LNCaP clone FGC (cell line): ENCODE measurements at places on chromosomes 12 and 14.

- DNase-seq: no peak
Measured at GRCh38 chr12:46442738-46443137, 70.2 kb upstream of the SLC38A2 start.

- no peak for DNase-seq
Measured at GRCh38 chr14:29687866-29688265, 239.8 kb downstream of the PRKD1 start.

- DNase-seq: no peak
Measured at GRCh38 chr12:68374307-68374982, 42.3 kb upstream of the MDM1 start.

- DNase-seq: no peak
Measured at GRCh38 chr12:16245209-16245608, 32.3 kb downstream of the SLC15A5 start.

DNA sequence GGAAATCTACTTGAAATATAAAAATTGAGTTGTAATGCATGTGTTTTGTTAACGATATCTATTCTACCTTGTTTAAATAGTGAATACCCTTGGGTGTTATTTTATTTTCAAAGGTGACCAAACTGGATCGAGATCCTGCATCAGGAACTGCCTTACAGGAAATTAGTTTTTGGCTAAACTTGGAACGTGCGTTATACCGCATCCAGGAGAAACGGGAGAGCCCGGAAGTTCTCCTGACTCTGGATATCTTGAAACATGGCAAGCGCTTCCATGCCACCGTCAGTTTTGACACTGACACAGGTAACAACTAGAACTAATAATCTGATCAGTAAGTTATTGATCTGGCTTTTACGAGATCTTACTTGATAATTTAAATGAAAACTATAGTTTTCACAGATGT lies 15.9 kb downstream of the DYNC1H1 start:
- no peak for DNase-seq

- DNase-seq: no peak
Measured at GRCh38 chr12:118536306-118536906, 160.1 kb downstream of the SUDS3 start.

GRCh38 chr14:105224845-105225570 lies 23.3 kb upstream of the BTBD6 start:
- DNase-seq: no peak

- DNase-seq: no peak
Measured at GRCh38 chr12:23729359-23729758, 220.1 kb downstream of the SOX5 start.

- DNase-seq: no peak
Measured at GRCh38 chr14:29911810-29912209, 15.8 kb downstream of the PRKD1 start.

DNA sequence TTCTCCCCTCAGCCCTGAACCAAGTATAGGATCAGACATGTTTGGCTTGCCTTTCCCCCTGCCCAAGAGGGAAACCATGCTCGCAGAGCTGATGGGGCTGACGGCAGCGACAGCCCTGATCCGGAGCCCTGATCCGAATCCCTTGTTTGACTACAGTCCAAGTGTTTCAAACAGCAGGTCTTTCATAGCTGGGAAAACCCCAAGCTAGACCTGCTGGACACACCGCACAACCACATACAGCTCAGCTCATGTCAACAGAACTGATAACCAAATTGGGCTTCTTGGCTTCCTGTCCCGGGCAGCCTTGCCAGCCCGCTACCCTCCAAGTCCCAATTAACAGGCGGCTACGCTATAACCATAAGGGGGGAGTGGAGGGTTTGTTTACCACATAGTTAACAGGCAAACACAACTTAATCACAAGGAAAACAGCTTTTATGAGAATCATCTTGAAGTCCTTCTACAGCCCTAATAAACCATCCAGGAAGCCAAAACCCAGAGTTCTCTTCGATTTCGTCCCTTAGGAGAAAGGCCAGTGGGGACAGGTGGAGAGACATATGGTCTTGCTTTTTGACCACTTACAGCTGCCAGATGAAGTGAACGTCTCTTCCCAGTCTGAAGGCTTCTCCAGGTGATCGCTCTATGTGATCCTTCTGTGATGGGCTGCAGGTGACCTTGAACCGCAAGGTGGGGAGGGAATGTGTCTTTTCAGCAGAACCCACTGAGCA lies 64.5 kb upstream of the MANSC4 start:
- DNase-seq: peak; percentile 14
